ENCODE measurements at places on chromosomes 5 and 9.

DNA sequence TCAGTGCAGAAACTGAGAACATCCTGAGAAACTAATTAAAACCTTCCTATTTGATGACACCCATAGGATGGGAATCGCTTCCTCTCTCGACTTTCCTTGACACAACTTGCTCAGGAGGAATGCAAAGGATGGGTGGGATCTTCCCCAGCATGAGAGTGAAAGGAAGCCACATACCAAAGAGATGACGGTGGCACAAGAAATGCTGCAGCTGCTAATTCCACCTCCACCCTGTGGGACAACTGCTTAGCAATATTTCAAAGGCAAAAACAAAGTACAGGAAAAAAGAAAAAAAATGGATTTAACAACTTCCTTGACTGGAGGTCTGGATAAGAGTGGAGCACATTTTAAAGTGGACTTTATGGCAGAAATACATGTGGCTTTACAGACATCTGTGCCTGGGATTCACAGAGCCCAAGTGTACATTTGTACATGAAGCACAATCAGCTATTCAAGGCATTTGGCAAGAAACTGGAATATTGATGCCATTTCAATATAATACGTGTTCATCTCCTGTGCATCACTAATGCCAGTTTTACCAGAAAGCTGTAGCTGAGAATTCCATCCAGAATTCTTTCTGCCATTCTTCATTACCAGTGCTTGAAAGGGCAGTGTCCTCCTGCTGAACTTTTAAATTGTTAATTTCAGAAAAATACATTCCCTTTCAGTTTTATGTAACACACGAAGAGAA, 359.2 kb upstream of the ACTBL2 start:
- no peak for DNase-seq

- DNase-seq, result peak; percentile 20
These were observed 1.3 kb downstream of the CD74 start for GRCh38 chr5:150411245-150411979.

- DNase-seq, result no peak
These were observed 248.6 kb upstream of the ANKRD55 start for GRCh38 chr5:56481428-56482357.

GRCh38 chr9:127448112-127448805, 2.9 kb downstream of the RPL12 start:
- DNase-seq, result no peak

DNA sequence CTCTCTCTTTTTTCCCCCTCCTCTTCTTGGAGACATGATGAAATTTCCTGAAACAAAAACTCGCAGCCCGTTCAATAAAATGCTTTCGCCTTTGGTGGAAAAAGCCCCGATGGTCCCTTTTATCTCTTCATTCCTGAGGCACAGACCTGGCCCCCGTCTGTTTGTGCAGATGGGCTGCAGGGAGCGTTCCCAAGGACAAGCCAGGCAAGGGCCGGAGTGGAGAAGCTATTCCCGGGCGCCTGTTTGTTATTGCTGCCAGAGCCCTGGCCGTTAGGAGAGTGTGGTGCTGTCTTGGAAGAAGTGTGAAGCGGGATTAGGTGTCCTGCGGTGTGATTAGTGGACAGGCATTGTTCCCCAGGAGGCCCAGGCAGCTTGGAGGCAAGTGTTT, 71.9 kb downstream of the SMIM23 start:
- no peak for DNase-seq

DNA sequence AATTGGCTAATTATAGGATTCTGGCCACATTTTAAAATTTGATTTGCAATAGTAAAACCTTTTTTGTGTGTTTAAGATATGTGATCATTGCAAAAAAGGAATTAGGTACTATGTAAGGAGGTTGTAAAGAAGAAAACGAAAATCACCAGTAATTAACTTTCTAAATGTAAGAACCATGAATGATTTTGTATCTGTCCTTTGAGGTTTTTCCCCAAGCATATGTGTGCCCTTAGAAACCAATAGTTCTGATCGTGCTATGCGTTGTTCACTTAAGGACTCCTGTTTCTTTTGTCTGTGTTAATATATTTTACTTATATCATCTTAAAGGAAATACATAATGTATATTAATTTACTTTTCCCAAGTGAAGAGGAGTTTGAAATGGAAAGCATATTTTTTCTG, 410.2 kb downstream of the PSAT1 start:
- DNase-seq, result no peak

DNA sequence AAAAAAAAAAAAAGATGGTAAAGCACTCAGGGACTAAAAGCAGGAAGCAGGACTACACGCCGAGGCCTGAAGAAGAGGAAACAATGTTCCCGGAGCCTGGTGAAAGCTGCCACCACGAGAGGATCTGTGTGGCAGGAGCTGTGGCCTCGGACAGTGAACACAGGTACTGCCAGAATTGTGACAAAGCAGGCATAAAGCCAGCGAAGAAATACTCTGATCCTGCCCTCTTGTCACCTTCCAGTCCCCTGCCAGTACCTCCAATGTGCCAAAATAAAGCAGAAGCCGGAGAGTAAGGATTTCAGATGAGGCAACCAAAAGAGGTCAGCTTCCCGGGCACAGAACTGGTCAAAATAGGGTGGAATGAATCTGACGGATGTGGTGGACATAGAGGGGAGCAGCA, 211.5 kb upstream of the TARS1 start:
- no peak for DNase-seq

- no peak for DNase-seq
These were observed 118.7 kb upstream of the TAF11L2 start for GRCh38 chr5:17379100-17379951.

- no peak for DNase-seq
These were observed 626.5 kb upstream of the ZNF608 start for GRCh38 chr5:125372694-125373631.

- DNase-seq, result no peak
These were observed 77.6 kb upstream of the ADRB2 start for GRCh38 chr5:148748702-148749392.

GRCh38 chr9:114171500-114171899, 16.2 kb downstream of the COL27A1 start:
- DNase-seq, result no peak

- DNase-seq, result no peak
These were observed 79.4 kb upstream of the ADRB2 start for GRCh38 chr5:148746826-148747535.

- DNase-seq, result no peak
These were observed 54.4 kb downstream of the ENTREP1 start for GRCh38 chr9:69379270-69379982.

All from stimulated activated CD4-positive, alpha-beta T cell treated with anti-CD3 and anti-CD28 coated beads, TNF-alpha, amount 100 ng/mL, for 48 hours (primary cell).